ENCODE measurements at places on chromosomes 4 and X.

- no peak for DNase-seq
These were observed 170.9 kb downstream of the CLCN4 start for GRCh38 chrX:10327651-10328050.

DNA sequence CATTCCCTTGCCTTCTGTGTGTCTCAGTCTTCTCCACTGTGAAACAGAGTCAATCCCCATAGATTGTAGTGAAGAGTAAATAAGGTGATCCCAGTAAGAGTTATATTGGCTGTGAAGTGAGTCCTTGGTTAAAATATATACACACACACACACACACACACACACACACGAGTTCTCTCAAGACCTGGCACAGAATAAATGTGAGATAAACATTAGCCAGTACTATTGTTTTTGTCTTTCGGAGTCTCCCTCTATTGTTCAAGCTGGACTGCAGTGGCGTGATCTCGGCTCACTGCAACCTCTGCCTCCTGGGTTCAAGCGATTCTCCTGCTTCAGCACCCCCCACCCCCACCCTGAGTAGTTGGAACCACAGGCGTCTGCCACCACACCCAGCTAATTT is 44.8 kb upstream of the FAM156A start:
- no peak for DNase-seq

DNA sequence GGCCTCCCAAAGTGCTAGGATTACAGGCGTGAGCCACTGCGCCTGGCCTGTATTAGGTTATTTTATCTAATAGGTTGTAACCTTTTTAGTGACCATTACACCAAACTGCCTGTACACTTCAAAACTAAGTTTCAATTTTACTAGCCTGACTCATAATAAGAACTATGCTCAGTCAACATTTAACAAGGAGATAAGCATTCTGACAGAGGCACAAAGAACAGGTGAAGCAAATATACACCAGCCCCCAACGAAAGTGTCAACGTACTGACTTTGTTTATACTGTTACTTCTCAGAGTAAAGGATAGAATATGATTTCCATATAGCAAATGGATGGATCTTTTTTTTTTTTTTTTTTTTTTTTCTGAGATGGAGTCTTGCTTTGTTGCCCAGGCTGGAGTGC is 62.8 kb downstream of the SHISA3 start:
- DNase-seq, result no peak

DNA sequence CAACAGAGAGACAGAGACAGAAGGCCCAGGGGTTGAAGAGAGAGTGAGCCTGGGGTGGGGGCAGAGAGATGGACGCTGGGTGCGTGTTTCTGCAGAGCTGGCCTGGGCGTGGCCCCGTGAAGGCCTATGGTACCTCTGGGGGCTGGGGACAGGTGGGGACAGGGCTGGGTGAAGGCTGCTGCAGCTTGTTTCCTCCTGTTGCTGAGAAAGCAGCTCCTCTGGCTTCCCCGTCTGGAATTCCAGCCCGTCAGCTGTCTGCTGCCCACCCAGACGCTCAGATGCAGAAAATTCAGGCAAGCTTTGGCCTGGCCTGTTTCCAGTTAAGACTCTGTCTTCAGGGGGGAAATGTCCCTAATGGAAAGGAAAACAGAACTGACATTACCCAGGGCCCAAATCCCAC is 76.8 kb upstream of the PSAPL1 start:
- no peak for DNase-seq

DNA sequence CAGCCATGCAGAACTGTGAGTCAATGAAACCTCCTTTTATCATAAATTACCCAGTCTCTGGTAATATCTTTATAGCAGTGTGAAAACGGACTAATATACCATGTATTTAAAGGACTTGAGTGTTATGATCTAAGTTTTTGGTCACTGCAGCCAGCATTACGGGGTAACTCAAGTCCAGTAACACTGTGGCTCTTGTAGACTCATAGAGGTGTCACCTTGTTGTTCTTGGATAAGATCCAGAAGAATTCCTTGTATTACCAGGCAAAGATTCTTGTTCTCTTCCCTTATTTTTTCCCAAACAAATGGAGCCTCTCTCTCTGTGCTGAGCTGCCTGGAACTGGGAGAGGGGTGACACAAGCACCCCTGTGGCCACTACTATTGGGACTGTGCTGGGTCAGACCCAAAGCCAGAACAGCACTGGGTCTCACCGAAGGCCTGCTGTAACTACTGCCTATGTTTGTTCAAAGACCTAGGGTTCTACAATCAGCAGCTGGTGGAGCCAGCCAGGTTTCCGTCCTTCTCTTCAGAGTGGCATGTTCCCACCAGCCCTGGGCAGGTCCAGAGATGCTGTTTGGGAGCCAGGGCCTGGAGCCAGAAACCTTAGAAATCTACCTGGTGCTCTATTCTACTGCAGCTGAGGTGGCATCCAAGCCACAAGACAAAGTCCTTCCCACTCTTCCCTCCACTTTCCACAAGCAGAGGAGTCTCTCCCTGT is 43.7 kb upstream of the MED14 start:
- no peak for DNase-seq

DNA sequence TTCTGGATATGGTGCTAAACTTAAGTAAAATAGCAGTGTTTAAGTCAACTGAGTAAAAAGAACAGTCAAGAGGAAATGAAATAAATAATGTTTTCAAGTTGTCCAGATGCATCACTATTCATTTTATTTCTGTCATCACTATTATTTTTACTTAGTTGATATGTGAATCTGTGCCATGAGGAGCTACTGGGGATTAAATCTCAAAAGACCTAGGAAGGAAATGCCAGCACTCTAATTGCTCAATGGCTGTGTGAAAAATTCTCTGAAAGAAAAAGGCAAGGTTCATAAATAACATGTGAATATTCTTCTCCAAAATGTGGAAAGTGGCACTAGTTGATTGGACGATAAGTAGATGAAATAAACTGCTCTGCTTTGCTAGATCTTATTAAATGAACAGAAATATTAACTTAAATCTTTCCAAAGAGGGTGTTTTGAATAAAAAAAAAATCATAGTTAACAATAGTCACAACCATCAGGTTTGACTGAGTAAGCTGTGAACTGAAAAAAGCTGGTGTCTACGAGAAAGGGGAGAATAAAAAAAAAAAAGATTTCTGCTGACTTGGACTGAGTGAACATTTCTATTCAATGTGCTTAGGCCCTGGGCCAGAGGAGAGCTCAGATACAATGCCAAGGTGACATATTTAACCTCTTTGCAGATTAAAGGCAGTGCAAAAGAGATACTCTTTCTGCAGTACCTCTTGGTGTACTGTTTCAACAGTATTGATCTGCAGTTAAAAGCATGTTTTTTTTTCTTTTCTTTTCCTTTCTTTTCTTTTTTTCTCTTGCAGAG is 1.6 kb downstream of the SPARCL1 start:
- DNase-seq, result no peak

GRCh38 chrX:50099331-50099730 is 101.5 kb downstream of the AKAP4 start:
- DNase-seq, result no peak

DNA sequence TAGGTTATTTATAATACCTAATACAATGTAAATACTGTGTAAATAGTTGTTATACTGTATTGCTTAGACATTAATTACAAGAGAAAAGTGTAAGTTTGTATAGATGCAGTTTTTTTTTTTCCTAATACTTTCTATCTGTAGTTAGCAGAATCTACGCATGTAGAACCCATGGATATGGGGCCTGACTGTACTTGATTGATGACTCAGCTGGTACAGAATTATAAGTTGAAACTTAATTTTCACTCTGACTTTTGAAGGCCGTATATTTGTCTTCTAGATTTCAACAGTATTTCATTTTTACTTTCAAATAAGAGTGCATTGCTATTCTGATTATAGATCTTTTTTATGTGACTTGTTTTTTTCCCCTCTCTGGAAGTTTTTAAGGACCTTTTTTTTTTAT is 30.8 kb upstream of the NDUFC1 start:
- no peak for DNase-seq

DNA sequence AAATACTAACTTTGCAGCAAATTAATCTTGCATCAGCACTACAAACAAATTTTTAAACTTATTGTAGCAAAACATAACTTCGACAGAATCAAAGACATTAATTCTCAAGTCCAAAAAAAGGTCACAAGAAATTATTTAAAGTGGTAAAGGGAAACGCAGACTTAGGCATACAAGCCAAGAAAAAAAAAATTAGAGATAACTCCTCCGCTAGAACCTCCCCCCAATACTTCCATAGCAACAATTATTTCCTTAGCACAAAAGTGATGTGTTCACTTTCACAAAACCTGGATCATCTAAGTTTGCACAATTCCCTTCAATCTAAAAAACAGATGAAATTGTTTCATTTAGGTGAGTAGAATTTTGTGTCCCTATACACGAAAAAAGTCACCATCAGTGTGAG is 1.1 kb downstream of the LRBA start:
- DNase-seq, result no peak

DNA sequence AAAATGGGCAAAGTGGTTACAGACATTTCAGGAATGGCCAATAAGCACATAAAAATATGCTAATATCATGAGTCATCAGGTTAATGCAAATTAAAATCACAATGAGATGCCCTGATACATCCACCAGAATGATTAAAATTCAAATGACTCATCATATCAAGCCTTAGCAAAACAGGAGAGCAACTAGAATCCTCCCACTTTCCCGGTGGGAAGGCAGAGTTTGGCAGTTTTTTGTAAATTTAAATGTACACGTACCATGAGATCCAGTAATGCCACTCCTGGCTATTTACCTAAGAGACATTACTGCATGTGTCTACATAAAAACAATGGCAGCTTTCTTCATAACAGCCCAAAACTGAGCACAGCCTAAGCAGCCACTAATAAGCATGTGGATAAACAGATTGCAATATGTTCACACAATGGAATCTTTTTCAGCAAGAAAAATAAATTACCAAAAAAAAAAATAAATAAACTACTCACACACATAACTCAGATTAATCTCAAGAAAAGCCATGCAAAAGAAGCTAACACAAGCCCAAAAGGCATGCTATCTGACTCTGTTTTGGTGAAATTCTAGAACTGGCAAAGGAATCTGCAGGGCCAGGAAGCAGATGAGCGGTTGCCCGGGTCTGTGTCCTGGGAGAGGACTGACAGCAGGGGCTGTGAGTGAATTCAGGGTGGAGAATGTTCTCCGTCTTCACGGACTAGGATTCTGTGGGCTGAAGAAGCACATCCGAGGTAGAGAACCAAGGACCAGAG is 48.8 kb downstream of the AFAP1 start:
- DNase-seq, result no peak

- peak; percentile 43 for DNase-seq
These were observed 56.3 kb downstream of the ZAR1 start for GRCh38 chr4:48546336-48546735.

GRCh38 chrX:133561251-133561650 is 146.0 kb upstream of the GPC4 start:
- no peak for DNase-seq

Data from activated CD4-positive, alpha-beta memory T cell treated with anti-CD3 and anti-CD28 coated beads for 36 hours (primary cell).